Stimulated activated CD8-positive, alpha-beta memory T cell treated with anti-CD3 and anti-CD28 coated beads, Interleukin-7, amount 100 ng/mL, for 24 hours (primary cell): ENCODE measurements at places on chromosomes 5 and 9.
A peak's percentile ranks its signal among the peaks of the same experiment; 100 is the strongest.

- no peak for DNase-seq
These were observed 44.9 kb upstream of the LIFR start for GRCh38 chr5:38601133-38601862.

DNA sequence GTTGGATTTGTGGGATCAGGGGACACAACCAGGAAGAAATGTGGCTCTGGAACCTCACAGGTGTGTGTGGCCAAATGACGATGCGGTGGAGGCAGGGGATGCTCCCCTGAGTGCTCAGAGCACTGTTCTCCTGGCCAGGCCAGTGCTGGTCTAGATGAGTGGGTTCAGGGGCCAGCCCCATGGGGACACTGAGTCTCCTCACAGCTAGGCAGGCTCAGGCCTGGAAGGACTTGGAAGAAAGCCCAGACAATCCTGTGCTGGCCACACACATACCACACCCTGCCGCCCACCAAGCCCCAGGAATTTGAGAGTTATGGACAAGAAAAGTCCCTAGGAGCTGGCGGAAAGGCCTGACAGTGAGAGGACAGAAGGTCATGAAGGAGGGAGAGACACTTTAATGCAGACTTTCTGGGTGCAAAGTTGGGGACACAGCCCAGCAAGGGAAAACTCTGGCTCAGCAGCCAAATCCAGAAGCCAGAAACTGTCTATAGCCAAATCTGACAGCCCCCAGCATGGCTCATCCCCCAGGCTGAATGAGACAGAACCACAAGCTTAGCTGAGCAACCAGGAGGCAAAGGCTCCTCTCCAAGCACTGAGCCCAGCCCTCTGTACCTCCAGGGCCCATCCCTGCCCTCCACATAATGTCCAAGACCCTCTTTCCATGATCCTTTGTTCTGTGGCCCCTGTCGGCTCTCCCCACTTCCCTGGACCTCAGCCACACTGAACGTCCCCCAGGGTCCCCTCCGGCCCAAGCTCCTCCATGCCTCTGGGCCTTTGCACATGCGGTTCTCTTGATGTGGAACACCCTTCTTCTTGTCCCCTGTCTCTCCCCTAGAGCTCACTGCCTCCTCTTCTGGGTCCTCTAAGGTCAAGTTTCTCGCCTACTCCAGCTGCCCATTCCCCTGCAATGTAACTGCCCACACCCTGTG lies 22.4 kb downstream of the LHX6 start:
- DNase-seq, result no peak

GRCh38 chr9:136273244-136273865 lies 27.7 kb upstream of the QSOX2 start:
- no peak for DNase-seq

DNA sequence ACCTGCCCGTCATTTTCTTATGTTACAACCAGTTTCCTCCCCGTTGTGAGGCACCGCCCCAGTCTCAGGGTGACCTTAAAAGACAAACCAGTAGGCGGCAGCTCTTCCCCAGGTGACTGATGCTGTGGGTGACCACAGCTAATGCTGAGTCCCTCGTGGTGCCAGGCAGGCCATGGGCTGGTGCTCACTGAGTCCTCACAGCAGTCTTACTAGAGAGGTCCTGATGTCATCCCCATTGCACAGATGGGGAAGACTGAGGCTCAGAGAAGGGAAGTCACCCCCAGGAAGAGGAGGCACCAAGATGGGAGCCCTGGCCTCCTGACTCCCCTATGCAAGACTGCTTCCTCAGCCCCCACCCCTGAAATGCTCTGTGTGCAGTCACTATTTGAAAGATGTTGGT lies 978 bp downstream of the CFAP157 start:
- DNase-seq, result no peak

- DNase-seq, result no peak
These were observed 54.0 kb upstream of the LARP1 start for GRCh38 chr5:154701181-154701580.

- no peak for DNase-seq
These were observed 46.1 kb upstream of the CER1 start for GRCh38 chr9:14768405-14769229.

- no peak for DNase-seq
These were observed 169.1 kb downstream of the YTHDC2 start for GRCh38 chr5:113682497-113683136.

GRCh38 chr5:82073179-82073578 lies 101.4 kb downstream of the ATG10 start:
- DNase-seq, result no peak

- DNase-seq, result no peak
These were observed 12.3 kb downstream of the NFIB start for GRCh38 chr9:14301583-14302021.

DNA sequence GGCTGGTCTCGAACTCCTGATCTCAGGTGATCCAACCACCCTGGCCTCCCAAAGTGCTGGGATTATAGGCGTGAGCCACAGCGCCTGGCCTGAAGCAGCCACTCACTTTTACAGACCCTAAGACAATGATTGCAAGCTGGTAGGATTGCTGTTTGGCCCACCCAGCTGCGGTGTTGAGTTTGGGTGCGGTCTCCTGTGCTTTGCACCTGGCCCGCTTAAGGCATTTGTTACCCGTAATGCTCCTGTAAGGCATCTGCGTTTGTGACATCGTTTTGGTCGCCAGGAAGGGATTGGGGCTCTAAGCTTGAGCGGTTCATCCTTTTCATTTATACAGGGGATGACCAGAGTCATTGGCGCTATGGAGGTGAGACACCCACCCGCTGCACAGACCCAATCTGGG lies 1.5 kb downstream of the CA9 start:
- no peak for DNase-seq

GRCh38 chr9:126151686-126152134 lies 174.9 kb upstream of the MVB12B start:
- DNase-seq, result no peak

- DNase-seq, result no peak
These were observed 62.3 kb upstream of the SPRY4 start for GRCh38 chr5:142387024-142387682.

DNA sequence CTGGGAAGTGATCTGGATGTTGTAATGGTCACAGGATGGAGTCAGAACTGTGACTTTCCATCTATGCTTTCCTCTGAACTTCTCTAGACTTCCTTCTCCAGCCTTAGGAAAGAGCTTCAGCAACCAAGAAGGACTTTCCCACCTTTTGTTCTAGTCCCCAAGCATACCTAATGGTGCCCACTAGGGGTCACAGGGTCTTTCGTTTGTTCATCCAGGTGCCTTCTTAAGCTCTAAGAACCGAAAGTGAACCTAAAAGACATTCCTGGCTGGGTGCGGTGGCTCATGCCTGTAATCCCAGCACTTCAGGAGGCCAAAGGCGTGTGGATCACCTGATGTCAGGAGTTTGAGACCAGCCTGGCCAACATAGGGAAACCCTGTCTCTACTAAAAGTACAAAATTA lies 1.8 kb upstream of the WNT8A start:
- DNase-seq, result no peak

DNA sequence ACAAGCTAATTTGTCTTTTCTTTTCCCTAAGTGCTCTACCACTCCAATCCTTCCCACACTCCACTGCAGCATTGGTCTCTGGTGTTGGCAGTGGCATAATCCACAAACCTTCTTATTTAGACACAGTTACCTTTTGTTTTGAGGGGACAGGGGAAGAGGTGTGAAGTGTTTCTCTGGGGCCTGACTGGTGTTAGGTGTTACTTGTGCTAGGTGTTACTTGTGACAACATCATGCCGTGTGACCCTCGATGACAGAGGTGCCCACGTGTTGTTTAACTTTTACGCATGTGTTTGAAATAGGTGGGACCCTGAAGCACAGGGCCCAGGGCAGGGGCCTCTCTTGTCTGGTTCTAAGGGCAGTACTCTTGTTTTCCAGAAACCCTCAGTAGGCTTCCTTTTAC lies 70.5 kb upstream of the SPRY4 start:
- no peak for DNase-seq

- peak; percentile 48 for DNase-seq
These were observed 6.1 kb downstream of the SAPCD2 start for GRCh38 chr9:137064027-137064879.

- no peak for DNase-seq
These were observed 469.2 kb upstream of the WWC1 start for GRCh38 chr5:167822241-167822640.

GRCh38 chr5:147037515-147038205 lies 159.1 kb upstream of the PPP2R2B start:
- DNase-seq, result no peak

GRCh38 chr5:60161340-60161934 lies 267.9 kb upstream of the PDE4D start:
- DNase-seq, result no peak

DNA sequence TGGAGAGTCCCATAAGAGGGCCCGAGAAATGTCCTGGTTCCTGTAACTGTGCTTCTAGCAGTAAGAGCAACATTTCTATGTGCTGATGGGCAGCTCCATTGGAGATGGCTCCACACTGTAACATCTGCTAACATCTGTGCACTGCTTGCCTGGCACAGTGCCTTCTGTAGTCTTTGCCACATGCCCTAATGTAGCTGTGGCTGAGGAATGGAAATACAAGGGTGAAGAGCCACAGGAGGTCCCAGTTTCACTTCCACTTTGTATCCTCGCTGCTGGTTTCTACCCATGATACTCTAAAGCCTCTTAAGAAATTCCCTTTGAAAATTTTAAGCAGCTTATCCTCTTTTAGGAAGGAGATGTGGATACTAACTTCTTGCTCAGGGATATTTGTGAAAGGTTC lies 97.4 kb downstream of the HOMER1 start:
- DNase-seq, result no peak

DNA sequence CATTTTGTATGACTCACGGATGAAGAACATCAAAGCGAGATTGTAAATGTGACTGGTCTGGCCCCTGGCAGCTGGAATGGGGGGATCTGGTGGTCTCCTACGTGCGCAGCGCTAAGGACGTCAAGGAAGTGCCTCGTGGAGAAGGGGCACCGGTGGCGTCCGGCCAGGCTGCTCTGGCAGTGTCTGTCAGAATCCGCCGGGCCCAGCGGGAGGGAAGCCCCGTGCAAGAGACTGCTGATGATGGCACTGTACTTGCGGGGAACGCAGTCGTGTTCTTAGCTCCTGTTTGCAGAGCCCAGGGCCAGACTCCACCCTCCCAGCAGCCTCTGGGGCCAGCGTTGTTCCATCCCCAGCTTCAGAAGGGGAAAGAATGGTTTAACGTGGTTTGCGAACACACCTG lies 75.5 kb downstream of the COL5A1 start:
- no peak for DNase-seq

- DNase-seq, result no peak
These were observed 617 bp upstream of the PTPRD start for GRCh38 chr9:10613419-10613818.

- DNase-seq, result no peak
These were observed 225.8 kb downstream of the MELK start for GRCh38 chr9:36798350-36799065.

DNA sequence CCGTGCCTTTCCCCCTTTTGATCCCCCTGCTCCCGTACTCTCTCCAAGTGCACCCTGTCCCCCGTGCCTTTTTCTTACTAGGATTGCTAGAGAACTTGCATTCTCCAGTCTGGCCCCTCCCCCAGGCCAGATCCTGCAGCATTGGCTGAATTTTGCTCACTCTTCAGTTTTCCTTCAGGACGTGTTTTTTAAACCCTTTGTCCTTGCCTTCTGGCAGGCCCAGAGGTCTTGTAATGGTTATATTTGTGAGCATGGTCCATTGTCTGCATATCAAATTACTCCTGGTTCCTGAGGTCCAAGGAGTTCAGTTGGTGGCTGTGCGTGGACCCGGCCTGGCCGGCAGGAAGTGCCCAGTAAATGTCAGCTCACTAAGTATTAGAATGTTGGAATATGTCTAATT lies 606 bp downstream of the TBC1D13 start:
- DNase-seq, result no peak

- no peak for DNase-seq
These were observed 209.5 kb downstream of the PTPRD start for GRCh38 chr9:10403283-10403682.

DNA sequence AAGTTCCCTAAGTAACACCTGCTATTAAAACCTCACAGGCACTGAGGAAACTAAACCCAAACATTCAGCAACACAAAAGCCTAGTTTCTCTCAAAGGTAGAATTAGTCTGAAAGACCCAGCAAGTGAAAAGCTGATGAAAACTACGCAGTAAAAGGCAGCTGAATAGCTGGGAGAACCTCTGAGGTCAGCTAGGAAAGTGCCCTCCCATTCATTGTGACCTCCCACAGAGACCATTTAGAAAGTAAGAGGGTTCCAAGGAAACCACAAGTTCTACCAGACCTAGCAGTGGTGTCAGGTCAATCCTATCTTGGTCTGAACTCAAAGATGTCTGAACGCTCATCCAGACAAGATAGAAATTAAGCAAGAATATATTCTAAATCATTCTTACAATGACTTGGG lies 144.7 kb downstream of the SSBP2 start:
- DNase-seq, result no peak

- no peak for DNase-seq
These were observed 51.1 kb downstream of the ABHD17B start for GRCh38 chr9:71859939-71860338.

- no peak for DNase-seq
These were observed 361.9 kb downstream of the MAT2B start for GRCh38 chr5:163867324-163867723.

DNA sequence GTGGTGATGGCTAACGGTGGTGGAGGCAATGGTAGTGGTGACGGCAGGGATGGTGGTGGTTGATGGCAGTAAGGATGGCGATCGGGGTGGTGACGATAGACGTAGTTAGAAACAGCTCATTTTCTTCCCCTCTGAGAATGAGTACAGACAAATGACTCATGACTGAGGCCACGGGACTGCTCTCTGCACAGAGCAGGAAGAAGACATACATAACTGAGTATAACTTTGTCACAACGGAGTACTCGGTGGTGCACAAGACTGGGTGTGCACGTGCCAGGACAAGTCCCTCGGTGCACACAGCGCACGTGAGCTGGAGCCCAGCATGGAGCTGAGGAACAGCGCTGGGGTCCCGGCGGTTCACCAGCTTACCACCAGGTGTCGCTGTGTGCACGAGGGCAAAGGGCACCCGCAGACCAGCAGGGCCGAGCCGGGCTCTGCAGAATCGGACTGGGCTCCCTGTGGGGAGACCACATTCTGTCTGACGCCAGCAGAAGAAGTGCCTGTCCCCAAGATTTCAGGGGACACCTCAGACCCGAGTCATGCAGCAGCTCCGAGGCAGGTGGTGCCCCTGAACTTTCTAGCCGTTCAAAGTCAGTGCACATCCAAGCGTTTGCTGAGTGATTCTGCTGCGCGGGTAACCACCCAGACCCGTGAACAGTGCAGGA lies 188.6 kb downstream of the FSTL4 start:
- peak; percentile 58 for DNase-seq

GRCh38 chr5:36365896-36366295 lies 64.2 kb upstream of the RANBP3L start:
- DNase-seq, result no peak

- no peak for DNase-seq
These were observed 87.4 kb upstream of the CDH10 start for GRCh38 chr5:24732184-24732583.

DNA sequence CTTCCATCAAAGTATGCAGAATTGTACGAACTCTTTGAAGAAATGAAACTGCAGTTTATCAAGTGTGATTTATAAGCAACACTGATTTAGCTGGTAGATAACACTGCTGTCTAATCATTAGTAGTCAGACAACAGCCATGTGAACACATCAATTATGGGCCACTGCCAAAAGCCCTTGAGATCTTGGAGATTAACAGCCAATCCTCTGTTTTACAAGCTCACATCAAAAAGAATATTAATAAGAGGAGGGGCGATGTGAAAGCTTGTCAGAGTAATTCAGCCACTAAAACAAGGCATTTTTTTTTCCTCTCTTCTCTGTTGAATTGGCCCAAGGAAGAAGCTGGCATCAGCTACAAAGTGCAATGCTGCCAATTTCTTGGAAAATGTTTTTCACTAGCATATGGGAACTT lies 28.1 kb downstream of the ZNF608 start:
- no peak for DNase-seq
